ENCODE measurements at places on chromosomes 1 and 21. TPM values are rescaled to one million over a fixed set of nuclear protein-coding genes. Genes with fewer than 3 reads are reported as not detected.
A peak's percentile ranks its signal among the peaks of the same experiment; 100 is the strongest.

DNA sequence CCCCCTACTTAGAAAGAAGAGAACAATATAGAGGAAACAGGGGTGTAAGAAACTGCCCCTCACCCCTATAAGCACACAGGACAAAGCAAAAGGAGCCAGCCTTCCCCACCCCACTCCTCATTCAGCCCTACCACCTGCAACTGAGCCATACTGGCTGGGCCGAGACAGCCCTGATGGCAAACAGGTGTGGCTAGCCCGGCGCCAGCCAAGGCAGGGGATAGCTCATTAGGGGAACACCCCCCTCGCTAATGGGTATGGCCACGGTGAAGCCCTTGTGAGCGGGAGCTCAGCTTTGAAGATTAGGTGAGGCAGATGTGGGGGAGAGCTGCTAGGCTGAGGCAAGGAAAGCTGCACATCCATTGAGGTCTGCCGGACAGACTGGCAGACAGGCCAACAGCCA lies 65.5 kb downstream of the ERI3 start:
- no peak for DNase-seq

GRCh38 chr1:33347650-33347992 lies 26.7 kb upstream of the A3GALT2 start:
- DNase-seq, result peak; percentile 48

DNA sequence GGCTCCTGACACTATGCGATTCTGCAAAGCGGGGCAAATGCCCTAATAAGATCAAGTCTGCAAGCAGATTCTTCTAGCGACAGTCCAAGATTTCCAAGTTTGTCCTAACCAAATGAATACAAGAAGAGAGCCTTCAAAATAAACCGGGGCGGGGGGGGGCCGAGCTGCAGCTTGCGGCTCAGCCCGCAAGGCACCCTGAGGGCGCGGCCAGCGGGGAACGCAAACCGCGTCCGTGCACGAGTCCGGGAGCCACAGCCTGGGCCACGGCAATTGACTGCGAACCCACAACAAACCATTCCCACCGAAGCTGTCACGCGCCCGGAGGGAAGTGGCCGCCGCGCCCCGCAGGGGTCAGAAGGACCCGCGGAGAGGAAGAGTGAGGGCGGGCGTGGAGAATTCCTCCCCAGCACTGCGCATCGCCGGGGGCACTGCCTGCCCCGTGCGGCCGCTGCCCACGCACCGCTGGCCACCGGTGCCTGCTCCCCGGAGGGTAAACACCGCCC lies 687 bp downstream of the TGFBR3 start:
- peak; percentile 31 for DNase-seq

AADACL4 gene
- not detected for total RNA-seq

USH2A gene
- 0.16 TPM for total RNA-seq

Measured in MG63 (cell line).